ENCODE measurements at places on chromosomes 7 and 10.

DNA sequence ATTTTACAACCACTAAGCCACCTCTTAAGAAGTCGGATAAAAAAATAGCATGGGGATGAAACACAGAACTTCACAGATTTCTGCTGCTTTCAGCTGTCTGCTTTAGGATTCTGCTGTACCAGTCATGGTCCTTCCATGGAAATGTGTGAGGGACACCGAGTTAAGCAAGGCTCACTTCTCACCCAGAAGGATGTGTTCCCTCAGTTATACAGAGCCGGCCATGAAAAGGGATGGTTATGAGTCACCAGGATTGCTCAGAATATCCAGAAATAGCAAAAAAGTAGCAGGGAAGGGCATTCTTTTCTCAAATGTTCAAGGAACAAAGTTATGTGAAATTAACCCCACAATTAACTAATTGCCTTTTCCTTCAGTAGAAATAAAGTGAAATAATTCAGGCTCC is 124.4 kb downstream of the AMPH start:
- DNase-seq: no peak

GRCh38 chr10:63634488-63635065 is 113.4 kb downstream of the REEP3 start:
- no peak for DNase-seq

- DNase-seq: no peak
Measured at GRCh38 chr10:117431160-117431559, 55.9 kb upstream of the PDZD8 start.

DNA sequence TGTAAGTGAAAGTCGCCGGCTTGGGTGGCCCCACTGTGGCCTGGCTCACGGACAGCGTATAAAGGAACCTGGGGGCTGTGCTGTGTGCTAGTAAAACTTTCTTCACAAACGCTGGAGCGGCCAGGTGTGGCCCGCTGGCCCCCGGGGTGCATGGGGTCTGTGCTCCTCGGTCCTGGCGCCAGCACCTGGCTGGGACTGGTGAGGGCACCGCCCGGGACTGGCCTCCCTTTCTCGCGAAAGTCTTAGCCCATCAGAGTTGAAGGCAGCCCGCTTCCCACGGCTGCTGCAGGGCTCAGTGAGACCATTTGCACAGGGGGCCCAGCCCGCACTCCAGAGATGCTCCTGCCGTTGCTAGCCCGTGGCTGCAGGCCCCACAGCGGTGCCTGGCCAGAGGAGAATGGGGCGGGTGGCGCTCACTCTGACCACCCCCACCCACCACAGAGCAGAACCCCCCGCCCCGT is 5.8 kb downstream of the PWWP2B start:
- no peak for DNase-seq

DNA sequence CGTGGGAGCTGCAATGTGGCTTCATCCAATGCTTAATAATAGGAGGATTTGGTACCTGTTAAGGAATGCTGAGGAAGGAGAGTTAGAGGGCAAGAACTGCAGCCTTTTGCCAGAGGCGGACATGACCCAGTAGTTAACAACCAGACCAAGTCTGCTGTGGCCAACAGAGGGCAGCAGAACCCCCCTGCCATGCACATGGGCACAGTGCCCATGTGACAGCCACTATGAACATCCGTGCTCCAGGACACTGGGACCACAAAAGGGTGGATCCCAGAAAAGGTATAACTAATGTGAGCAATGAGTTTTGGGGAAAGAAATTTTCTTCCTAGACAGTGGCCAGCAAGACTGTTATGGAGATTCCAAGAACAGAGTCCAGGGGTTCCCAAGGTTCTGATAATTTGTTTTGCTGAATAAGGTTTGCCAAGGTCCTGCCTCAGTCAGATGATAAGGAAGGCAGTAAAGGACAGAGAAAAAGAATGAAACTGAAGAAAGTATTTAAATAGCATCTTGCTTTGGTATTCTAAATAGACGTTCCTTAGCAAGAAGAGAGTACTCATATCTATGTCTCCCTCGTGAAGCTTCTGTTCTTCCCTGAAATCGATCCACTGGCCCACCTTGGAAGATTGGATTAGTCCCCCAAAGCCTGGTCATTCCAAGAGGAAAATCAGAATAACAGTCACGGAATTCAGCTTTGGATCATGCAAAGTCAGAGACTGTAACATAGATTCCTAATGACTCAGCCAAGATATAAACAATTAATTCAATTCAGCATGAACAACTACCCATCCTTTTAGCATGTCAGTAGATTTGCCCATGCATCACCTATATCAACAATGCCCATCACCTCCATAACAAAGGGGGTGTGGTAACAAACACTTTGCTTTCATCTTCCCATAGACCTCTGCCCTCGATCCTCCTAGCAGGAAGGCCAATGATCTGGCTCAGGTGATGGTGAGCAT is 56.0 kb downstream of the LGI1 start:
- DNase-seq: peak; percentile 23

DNA sequence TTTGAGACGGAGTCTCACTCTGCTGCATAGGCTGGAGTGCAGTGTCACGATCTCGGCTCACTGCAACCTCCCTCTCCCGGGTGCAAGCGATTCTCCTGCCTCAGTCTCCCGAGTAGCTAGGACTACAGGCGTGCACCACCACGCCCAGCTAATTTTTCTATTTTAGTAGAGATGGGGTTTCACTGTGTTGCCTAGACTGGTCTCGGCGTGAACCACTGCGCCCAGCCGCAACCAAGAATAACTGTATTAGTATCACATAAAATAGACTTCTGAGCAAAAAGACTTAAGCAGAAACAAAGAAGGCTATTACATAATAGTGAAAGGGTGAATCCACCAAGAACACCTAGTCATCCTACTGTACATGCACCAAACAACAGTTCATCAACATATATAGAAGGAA is 67.6 kb upstream of the TFEC start:
- DNase-seq: no peak

- DNase-seq: no peak
Measured at GRCh38 chr7:11638011-11638774, 193.8 kb downstream of the THSD7A start.

DNA sequence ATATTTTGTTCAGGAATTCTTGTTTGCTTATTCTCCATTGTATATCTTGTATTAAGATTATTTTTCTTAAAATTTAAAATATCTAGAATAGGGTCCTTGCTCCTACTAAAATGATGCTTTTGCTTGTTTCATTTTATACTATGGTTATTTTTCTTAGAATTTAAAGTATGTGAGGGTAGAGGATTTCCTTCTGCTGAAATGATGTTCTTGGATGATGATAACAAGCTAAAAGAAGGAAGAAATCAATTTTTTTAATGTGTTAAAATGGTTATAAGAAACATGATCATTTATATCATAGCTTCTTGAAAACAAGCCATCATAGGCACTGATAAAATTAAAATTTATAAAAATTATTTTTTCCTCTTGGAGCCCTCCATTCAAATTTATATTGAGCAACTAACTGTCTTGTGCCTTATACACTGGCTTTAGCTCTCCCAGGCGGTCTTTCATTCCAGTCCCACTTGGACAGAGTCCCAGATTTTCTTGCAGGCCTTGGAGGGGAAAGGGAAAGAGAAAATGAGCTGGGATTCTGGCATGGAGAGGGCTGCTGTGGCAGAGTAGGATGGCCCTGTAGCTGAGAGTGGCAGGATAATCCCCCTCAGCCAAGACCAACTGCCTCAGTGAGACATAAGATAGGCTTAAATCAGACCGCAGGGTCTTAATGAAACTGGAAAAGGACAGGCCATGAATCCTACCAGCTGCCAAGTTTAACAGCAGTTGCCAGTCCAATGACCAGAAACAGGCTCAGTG is 60.2 kb downstream of the DNAJB9 start:
- no peak for DNase-seq

- DNase-seq: no peak
Measured at GRCh38 chr10:992467-992866, 4.2 kb downstream of the GTPBP4 start.

- no peak for DNase-seq
Measured at GRCh38 chr10:131187926-131188325, 123.6 kb downstream of the TCERG1L start.

DNA sequence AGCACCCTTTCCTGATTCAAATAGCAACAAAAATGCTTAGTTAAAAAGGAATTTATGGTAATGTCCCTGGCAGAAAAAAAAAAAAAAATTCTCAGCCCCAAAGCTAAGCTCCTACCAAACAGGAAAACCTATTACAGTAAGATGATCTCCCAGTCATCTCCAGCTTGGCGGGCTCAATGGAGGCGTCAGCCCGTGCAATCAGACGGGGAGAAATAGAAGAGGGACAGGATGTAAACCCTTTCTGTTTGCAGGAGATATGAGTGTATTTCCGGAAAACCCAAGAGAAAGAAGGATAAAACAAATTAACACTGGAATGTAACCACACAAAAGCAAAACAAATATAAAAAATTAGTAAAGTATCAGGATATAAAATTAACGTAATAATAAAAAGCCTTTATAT is 242.8 kb downstream of the TCERG1L start:
- DNase-seq: no peak

DNA sequence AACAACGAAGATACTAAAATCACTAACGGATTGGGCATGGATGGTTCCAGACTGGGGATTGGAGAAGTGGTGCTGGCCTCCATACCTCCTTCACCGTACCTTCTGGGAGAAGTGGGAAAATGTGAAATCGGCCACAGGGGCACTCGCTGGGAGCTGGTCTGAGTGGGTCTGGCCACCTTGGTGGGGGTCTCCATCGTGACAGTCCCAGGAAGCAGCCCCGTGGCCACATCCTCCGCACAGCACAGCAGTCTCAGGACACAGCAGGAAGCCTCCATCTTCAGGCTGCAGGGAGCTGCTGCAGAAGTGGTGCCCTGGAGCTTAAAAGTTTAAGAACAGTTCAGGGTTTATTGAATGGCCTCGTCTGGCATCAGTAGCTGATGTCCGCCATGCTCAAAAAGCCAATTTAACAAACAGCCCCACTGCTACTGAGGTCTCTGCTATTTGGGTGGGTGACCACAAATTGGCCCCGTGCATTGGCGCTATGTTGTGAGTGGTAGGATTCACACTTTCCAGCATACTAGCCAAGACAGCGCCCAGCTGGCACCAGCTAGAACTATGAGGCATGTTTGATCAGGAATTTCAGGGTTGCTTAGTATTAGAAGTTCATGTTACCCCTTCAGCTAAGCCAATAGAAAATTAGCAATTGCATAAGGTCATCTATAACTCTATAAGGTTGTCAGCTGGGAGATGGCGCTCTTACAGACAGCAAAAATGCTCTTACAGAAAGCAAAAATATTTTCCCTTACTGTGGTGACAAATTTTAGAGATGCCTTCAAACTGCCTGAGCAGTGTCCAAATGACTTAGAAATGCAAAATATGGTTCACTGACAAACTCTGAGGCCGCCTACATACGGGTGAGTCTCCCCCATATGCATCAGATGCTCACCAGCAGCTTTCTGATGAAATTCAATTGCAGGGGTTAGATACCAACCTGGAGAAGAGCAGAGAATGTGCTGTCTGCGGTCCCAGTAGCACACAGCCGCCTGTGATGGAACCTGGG is 17.0 kb downstream of the PKD1L1 start:
- no peak for DNase-seq

DNA sequence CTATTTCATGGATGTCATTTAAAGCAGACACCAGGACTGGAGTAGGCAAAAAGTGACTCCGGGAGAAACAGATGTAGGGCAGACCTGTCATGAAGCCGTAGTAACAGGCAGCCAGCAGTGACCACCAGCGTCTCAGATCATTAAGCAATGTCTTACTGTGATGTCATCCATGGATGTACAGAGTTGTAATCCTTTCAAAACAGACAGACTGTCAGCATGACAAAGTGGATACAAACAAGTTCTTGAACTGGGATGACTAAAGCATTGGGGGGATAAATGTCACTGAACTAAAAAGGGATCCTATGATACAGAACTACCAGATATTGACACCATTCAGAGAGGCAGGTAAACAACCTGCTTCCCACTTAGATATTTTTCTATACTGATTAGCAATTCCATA is 675.5 kb downstream of the PARD3 start:
- no peak for DNase-seq

DNA sequence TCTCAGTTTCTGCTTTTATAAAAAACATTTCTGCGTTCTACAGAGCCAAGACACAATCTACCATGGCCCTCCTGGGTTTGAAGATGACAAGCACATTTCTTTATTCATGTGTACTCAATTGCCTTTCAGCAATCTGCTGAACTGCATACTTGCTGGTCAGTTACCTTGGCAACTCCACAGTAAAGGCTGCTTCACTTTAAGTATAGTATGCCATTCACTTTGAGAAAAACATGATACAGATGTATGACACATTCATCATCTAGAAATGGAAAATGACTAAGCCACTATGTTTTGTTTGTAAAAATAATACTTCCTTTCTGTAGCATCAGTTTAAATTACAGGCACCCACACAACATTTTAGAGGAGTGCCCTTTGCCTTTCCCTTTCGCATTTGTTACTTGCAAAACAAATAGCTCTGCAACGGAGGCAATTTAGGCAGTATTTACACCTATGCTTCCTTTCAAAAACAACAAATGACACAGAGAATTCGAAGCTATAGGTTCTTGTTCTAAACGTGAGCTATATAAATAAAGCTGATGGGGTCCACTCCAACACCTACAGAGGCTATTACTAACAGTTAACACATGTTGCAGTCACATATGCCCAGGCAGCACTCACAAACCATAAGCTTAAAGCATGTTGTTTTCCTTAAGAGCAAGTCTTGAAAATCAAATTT is 23.5 kb downstream of the SGCE start:
- DNase-seq: peak; percentile 5

DNA sequence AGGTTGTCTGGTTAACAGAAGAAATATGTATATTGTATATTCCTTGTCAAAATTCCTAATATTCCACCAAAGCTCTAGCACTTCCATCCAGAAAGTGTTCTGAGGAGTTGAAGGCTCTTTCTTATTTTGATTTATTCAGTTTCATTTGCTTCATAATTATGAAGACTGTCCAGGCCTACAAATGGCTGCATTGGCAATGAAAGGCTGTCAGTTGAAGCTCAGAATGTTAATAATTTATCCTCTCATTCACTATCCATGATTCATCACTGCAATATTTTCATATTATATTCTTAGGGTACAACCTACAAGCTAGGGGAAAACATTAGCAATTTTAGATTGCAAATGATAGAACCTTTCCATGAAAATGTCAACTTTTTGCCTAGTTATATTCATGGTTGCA is 57.3 kb downstream of the ARID5B start:
- no peak for DNase-seq

- DNase-seq: no peak
Measured at GRCh38 chr7:119472408-119473038, 800.5 kb upstream of the KCND2 start.

GRCh38 chr10:99938563-99938962 is 71.2 kb downstream of the DNMBP start:
- DNase-seq: no peak

DNA sequence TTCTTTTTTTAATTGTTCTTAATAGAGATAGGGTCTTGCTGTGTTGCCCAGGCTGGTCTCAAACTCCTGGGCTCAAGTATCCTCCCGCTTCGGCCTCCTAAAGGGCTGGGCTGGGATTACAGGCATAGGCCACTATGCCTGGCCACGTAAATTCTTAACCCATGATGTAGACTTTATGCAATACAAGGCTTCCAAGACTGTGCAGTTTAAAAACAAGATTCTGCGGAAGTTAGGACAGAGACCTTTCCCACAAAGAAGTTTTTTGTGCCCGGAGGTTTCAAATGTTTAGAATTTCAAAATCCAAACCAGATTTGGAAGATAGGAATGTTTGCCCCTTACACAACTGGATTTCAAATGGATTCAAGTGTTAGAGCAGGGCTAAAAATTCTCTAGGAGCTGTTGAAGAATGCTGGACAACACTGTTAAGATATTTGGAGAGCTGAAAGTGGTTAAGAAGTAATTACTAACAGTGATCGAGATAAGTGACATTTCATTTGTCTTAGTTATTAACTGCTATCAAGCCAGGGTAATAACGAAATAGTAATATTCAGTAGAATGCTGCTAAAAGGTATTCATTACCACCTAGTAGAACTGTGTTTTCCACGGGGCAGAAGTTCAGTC is 7.4 kb downstream of the APBB1IP start:
- no peak for DNase-seq

Measured in T-helper 2 cell treated with Interferon-gamma antibody and Interleukin-4, amounts not matched to agents 5 μg/mL and 100 μg/mL, for 36 hours (primary cell).